ENCODE measurements at places on chromosomes 11 and 22.

DNA sequence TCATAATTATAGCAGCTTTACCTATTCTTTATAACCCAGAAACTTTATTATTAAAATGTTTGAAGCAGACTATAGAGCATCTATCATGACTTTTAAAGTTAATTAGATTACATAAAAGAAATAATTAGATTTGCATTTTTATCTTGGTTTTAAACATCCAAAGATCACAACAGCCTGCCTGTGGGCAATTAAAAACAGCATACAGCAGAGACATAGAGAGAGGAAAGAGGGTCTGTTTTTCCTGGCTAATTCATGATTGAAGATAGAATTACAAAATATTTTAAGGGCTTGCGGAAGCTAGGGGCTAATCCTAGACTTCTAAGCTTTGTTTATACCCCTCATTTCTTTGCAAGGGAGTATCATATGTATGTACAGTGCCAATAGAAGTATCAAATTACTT is 178.1 kb downstream of the SOX6 start:
- DNase-seq: no peak

DNA sequence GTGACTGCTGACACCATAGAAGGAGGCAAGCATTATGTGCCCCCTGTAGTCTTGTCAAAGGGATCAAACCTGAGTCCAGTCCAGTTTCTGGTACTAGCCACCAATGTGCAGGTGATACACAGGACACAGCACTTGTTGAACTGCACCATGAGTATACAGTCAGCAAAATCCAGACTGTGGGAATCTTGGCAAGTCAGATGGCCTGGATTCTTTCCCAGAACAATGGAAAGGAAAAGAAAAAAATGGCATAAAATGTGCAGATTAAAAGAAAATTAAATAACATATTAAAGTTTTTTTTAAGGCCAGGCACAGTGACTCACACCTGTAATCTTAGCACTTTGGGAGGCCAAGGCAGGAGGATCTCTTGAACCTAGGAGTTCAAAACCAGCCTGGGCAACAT is 16.8 kb downstream of the CRY2 start:
- no peak for DNase-seq

- DNase-seq: no peak
Measured at GRCh38 chr11:12318791-12319438, 58.5 kb upstream of the PARVA start.

DNA sequence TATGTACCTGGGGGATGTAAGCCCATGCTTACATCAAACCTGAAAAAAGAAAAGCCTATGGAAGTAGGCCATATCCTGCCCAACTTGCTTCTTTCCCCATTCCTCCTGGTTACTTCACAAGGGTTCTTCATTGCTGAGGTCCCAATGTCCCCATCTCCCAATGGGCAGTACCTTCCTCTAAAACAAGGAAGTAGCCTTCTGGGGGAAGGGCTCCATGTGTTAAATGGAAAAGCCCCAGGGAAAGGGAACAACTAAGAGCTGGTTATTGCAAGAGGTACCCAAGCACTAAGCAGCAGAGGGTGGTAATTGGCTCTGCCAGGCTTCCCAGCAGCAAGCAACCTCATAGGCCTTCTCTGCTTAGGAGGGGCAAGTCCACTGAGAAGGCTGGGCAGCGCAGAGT is 11.3 kb downstream of the TMEM216 start:
- DNase-seq: no peak

- DNase-seq: no peak
Measured at GRCh38 chr11:126483621-126484195, 128.2 kb downstream of the ST3GAL4 start.

DNA sequence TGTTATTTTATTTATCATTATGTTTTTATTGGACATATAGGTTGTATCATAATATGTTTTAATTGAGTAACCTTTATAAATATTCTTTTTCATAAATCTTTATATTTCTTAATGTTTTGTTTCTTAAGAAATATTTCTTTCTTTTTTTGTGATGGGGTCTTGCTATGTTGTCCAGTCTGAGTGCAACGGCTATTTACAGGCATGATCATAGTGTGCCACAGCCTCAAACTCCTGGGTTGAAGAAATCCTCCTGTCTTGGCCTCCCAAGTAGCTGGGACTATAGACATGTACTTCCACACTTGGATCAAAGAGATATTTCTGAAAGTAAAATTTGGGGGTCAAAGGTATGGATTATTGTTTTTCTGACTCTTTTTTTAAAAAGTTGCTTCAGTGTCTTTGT is 53.1 kb downstream of the EHF start:
- no peak for DNase-seq

DNA sequence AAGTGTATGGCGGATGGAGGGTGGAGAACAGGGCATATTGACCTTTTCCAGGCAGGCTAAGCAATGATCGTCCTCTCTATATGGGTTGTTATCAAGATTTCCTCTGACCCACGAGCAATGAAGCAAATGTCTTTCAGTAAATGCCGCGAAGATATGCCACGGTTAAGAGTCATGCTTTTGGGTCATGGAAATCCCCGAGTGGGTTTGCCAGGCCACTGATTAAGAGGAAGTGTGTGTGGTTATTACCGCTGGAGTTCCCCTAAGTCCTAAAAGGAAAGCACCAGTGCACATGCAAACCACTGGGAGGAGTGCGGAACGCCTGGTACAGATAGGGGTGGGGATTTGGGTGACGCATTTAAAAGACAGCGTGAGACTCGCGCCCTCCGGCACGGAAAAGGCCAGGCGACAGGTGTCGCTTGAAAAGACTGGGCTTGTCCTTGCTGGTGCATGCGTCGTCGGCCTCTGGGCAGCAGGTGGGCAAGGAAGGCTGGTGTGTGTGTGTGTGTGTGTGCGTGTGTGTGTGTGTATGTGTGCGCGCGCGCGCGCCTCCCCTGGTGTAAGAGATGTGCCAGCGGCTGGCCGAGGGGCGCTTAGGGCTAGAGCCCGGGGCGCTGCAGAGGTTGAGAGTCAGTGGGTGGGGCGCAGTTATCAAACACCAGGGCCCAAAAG is at the start of gene BIRC3:
Gene BIRC3 (plus strand): TSS at position 386 of the 669 bp plus-strand sequence. CDS start 7,026 bp downstream, outside the sequence.
- DNase-seq: peak; percentile 73

DNA sequence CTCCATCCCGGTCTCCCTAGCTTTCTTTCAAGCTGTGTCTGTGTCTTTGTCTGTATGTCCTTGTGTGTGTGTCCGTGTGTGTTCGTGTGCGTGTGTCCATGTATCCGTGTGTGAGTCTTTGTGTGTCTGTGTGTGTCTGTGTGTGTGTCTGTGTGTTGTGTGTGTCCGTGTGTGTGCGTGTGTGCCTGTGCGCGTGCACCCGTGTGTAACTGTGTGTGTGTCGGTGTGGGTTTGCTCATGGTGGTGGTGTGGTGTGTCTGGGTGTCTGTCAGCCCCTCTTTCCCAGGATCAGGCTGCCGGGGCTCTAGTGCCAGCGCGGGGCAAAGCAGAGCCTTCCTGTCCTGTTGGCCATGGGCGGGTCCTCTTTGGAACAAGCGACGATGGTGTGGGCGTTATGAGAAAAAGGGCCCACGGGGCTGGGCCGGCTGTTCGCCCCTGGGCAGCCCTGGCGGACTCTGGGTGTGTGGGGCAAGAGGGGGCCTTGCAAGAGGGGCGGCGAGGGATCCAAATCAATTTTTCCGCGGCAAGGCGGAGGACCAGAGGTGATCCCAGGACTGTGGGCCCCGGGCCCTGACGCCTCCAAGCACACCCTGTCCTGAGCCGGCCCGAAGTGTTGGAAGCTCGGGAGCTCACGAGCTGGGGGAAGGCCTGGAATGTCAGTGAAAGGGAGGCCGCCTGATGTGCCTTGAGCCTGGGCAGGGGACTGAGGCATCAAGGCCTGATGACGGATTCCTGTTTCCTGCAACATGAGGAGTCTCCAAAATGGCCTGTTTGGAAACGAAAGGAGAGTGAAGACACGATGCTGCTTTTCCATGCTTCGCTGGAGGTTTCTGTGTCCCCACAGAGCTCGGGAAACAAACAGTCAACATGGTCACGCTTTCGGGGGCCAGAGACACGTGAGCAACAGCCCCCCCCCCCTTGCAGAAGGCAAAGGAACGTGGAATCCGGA is 3929.2 kb upstream of the OR11H1 start:
- no peak for DNase-seq

GRCh38 chr11:36713715-36714114 is 115.7 kb upstream of the RAG2 start:
- DNase-seq: no peak

GRCh38 chr22:46309526-46310085 is 12.9 kb downstream of the GTSE1 start:
- DNase-seq: no peak

GRCh38 chr11:58525037-58525614 is 17.2 kb upstream of the OR5B21 start:
- DNase-seq: no peak

- no peak for DNase-seq
Measured at GRCh38 chr11:9533736-9534473, 39.6 kb upstream of the WEE1 start.

GRCh38 chr11:14366936-14367335 is 8.0 kb upstream of the RRAS2 start:
- DNase-seq: no peak

GRCh38 chr11:64577202-64577601 is 13.8 kb upstream of the SLC22A12 start:
- no peak for DNase-seq

DNA sequence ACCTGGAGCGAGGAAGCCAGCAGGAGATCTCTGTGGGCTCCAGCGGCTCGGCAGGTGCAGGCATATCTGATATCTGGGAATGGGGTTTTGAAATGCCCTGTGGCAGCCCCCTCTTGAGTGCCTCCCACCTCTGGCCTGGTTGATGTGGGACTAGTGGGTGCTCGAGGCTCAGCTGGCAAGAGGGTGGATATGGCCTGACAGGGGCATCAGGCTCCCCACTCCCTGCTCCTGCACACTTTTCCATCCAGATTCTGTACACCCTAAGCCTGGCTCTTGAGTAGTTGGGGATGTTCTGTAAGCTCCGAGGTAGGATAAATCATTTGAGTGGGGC is 75.0 kb downstream of the SCN3B start:
- DNase-seq: no peak

DNA sequence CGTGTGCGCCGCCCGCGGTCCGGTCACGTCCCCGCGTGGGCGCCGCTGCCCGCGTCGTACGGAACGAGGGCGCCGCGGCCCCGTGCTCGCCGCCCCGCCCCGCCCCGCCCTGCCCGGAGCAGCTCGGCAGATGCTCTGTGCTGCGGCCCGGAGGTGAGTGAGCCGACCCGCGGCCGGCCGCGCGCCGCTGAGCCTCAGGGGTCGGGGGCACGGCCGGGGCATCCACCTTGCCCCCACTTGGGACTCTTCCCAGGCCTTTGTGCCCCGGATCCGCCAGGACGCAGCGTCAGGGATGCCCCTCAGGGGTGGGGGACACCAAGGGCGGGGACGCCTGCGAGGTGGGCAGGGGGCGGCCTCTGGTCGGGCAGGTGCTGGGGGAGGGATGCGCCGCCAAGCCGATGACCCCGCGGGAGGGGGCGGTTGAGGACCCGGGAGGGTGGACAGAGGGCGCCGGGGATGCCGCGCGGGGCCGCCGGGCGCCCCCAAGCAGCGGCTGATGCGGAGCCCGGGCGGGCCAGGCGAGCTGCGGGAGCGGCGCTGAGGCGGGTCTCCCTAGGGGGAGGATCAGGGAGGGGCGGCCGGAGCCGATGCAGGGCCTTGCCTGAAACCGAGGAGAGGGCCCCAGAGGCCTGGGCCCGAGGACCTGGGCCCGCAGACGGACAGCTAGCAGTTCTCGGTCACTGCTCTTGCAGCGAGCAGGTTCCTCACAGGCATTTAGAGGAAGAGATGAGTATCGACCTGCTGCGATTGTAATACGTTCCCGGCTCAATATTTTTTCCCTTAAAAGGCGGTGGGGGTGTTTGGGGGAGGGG is at the start of gene GNAZ:
Gene GNAZ (plus strand): TSS at position 102 of the 812 bp plus-strand sequence. CDS start 25,177 bp downstream, outside the sequence.
- DNase-seq: peak; percentile 21

- no peak for DNase-seq
Measured at GRCh38 chr11:17570034-17570433, 23.0 kb downstream of the OTOG start.

GRCh38 chr11:12799334-12799835 is 125.2 kb downstream of the TEAD1 start:
- no peak for DNase-seq

- DNase-seq: peak; percentile 65
Measured at GRCh38 chr11:110081462-110082376, 11.5 kb upstream of the ZC3H12C start.

- no peak for DNase-seq
Measured at GRCh38 chr11:126978911-126979310, 21.7 kb downstream of the KIRREL3 start.

DNA sequence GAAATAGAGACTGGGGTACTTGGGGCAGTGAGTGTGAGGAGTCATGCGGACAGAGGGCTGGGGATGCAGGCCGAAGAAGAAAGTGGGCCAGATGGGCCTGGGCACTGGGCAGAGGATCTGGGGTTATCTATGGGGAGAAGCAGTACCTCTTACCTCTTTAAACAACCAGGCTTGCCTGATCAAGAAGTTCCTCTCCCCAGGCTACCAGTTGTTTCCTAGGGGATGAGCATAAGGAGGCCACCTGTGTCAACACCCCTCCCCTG is 98.4 kb upstream of the PITPNB start:
- no peak for DNase-seq

DNA sequence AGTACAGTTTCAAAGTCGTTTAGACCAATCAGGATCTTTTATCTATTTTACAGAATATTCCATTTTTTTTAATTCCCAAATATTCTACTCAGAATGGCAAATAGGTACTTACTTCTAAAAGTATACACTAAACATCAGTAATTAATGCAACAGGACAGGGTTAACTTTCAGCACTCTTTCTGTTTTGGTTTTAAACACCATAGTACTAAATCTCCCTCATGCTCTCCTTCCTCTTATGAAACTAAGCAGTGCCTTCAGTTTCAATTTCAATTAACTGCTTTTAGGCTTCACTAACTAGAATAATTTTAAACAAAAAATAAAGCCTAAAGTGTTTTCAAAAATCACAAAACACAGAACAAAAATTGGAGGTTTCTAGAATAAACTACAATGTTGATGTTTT is 57.9 kb downstream of the NOX4 start:
- no peak for DNase-seq

- DNase-seq: no peak
Measured at GRCh38 chr11:131696690-131697089, 326.3 kb downstream of the NTM start.

GRCh38 chr22:46043816-46044620 is 67.1 kb upstream of the WNT7B start:
- DNase-seq: no peak

GRCh38 chr11:73391665-73392064 is 15.5 kb downstream of the RELT start:
- no peak for DNase-seq

- no peak for DNase-seq
Measured at GRCh38 chr11:85951428-85952107, 96.4 kb downstream of the CCDC83 start.

- no peak for DNase-seq
Measured at GRCh38 chr11:17385926-17386325, 2.5 kb downstream of the KCNJ11 start.

DNA sequence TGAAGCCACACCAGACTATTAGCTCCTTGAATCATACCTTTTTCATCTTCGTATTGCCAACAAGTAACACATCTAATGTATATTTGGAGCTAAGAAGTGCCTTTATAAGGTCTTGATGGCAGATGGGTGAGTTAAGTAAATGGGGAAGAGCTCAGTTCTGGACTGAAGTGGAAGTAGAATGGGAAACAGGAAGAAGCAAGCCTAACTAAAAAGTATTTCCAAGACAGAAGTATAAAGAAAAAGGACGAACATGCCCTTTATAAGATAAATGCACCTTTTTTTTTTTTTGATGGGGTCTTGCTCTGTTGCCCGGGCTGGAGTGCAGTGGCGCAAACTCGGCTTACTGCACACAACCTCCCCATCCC is 14.5 kb downstream of the CRTAM start:
- no peak for DNase-seq

Data from stimulated activated effector memory CD8-positive, alpha-beta T cell treated with anti-CD3 and anti-CD28 coated beads, Interleukin-12 subunit alpha, Interleukin-12 subunit beta, amount 100 ng/mL, for 72 hours (primary cell).